Upper lobe of left lung (tissue), 6 donors: ENCODE measurements at places on chromosomes 1 and 21. TPM values are rescaled to one million over a fixed set of nuclear protein-coding genes. Genes with fewer than 3 reads are reported as not detected.

Gene KCNK1
- total RNA-seq: 25.2 TPM

Gene TAF13
- 42.8 TPM for total RNA-seq

Gene LCE3D
- not detected for total RNA-seq

Gene SLC30A10
- total RNA-seq: not detected

Gene RCOR3
- 42.9 TPM for total RNA-seq

Gene CNIH3
- total RNA-seq: 1.1 TPM

Gene RGS16
- 27.2 TPM for total RNA-seq

Gene BRDT
- total RNA-seq: not detected

Gene GABPB2
- total RNA-seq: 10.8 TPM

Gene TDRKH
- total RNA-seq: 10.8 TPM

Gene TM2D1
- 34.9 TPM for total RNA-seq

Gene LEFTY1
- 0.47 TPM for total RNA-seq

- DNase-seq: no peak
Measured at GRCh38 chr1:27526569-27527222, 36.7 kb upstream of the WASF2 start.

GRCh38 chr21:45834026-45834715 lies 147.4 kb upstream of the COL6A1 start:
- no peak for DNase-seq

DNA sequence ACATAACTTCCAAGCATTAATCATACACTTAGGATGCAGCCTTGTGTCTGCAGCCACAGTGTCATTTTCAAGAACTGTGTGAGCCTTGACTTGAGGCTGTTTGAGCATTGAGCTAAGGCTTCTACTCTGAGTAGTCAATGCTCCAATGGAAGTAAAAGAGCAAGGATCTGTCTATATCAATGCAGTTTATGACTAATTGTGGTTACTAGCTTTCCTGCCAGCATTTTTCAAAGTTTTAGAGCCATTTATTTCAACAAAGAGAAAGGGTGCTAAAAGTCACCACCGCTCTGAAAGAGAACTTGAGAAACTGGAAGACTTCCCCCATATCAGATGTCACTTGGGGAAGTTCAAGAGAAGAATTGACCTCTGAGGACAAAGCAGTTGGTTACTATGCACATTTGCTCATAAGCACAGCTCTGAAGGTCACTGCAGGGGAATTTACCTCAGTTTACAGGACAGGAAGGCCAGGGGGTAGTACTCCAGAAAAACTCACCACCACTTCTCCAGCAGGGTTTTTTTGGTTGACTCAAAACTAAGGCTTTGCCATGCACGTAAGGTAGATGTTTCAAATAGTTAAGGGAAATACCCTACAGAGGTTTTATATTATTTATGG lies 24.5 kb upstream of the RGS1 start:
- DNase-seq: no peak

- no peak for DNase-seq
Measured at GRCh38 chr1:245687152-245687635, 532.4 kb downstream of the KIF26B start.

- no peak for DNase-seq
Measured at GRCh38 chr1:171486048-171486519, 754 bp downstream of the PRRC2C start.

DNA sequence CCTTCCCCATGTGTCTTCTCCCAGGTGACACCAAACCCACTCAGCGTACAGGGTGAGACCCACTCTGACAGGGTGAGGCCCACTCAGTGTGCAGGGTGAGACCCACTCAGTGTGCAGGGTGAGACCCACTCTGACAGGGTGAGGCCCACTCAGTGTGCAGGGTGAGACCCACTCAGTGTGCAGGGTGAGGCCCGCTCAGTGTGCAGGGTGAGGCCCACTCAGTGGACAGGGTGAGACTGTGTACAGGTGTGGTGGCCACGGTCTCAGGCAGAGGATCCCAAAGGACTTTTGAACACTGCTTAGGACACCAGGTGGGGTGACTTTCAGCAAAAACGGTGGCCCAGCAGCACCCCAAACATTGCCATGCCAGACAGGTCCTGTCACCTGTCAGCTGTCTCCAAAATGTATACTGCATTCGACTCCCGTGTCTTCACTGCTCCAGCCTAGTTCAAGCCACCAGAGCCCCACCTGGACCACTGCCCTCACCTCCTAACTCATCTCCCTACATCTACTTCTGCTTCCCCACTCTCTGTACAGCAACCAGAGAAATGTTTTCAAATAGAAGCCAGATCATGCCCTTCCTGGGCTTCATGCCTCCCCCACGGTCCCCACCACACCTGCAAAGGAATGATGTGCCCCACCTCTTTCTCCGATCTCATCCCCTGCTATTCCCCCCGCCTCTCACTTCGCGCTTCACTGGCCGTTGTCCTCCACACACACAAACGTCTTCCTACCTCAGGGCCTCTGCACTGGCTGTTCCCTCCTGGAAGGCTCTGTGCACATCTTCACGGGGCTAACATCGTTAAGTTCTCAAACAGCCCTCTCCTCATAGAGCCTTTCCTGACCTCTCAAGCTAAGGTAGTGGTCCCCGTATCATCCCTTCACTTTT lies 52.1 kb downstream of the ACBD3 start:
- no peak for DNase-seq

GRCh38 chr1:30319765-30320580 lies 403.4 kb downstream of the MATN1 start:
- DNase-seq: peak; percentile 27

- DNase-seq: no peak
Measured at GRCh38 chr1:203598752-203599151, 27.9 kb upstream of the ATP2B4 start.

DNA sequence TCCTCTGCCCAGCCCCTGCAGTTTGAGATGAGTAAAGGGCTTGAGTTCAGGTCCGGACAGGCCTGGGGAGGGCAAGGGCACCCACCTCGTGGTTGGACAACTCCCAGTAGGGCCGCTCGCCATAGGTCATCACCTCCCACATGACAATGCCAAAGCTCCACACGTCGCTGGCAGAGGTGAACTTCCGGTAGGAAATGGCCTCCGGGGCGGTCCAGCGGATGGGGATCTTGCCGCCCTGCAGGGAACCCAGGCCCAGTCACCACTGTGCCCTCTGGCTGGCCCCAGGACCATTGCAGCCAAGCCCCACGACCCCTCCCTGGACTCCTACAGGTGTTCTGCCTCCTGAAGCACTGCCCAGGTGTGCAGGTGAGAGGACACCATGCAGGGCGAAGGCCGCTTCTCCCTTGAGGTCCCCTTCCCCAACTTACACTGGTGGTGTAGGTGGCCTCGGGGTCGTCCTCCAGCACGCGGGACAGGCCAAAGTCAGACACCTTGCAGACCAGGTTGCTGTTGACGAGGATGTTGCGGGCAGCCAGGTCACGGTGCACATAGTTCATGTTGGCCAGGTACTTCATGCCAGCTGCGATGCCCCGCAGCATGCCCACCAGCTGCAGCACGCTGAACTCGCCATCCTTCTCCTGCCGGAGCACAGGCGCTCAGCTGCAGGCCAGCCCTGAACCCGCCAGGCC lies 24.1 kb downstream of the EPHA2 start:
- no peak for DNase-seq

DNA sequence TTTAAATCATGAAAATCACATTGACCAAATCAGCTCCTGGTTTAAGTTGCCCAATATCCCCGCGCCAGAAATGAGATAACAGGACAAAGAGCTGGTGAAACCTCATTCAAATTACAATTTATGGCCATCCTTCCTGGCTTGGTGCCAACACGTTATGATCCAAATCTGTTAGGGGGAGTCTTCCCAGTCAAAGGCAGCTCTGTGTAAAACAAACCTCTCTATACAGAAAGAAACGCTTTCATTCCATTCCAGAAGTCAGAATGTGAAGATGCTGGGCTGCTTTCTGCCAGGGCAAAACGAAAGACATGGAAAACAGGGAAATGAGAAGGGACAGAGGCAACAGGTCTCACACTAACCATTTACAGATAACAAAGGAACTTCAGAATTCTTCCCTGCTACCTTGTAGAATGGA lies 53.5 kb upstream of the TIAM1 start:
- no peak for DNase-seq

DNA sequence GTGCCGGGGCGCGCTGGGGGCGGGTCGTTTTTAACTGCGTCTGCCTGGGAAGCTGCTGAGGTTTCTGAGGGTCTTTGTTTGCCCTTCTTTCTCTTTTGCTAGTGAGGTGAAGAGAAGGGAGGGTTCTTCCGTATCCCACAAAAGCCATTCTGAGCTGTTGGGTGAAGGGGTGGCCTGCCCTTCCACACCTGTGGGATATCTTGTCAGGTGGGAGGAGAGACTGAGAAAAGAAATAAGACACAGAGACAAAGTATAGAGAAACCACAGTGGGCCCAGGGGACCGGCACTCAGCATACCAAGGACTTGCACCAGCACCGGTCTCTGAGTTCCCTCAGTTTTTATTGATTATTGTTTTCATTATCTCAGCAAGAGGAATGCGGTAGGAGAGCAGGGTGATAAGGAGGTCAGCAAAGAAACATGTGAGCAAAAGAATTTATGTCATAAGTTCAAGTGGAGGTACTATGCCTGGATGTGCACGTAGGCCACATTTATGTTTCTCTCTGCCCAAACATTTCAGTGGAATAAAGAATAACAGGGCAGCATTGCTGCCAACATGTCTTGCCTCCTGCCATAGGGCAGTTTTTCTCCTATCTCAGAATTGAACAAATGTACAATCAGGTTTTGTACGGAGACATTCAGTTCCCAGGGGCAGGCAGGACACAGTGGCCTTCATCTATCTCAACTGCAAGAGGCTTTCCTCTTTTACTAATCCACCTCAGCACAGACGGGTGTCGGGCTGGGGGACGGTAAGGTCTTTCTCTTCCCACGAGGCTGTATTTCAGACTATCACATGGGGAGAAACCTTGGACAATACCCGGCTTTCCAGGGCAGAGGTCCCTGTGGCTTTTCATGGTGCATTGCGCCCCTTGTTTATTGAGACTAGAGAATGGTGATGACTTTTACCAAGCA lies 972 bp downstream of the PGBD2 start:
- no peak for DNase-seq

DNA sequence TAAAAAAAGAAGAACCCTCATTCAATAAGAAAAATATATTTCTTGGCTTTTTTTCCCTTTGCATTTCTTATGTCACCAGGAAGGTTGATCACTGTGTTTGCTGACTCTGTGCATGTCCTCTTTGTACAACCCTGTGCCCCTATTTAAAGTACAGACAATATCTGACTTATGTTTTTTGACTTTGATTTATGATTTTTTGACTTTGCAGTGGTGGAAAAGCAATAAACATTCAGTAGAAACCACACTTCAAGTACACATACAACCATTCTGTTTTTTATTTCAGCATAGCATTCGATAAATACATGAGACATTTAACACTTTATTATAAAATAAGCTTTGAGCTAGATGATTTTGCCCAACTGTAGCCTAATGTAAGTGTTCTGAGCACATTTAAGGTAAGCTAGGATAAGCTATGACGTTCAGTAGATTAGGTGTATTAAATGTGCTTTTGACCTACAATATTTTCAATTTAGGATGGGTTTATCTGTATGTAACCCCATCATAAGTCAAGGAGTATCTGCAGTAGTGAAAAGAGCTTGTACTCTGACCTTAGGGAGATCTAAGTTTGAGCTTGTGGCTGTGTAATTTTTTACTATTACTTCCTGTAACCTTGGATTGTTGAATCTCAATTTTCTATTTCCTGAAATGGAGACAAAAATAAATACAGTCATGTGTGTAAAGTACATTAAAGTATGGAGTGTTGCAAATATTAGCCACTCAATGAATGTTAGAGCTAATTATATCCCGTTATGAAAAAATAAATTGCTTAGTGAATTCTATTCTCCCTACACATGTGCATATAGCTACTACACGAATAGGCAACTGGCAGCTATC lies 1.2 kb downstream of the RNASEL start:
- no peak for DNase-seq

DNA sequence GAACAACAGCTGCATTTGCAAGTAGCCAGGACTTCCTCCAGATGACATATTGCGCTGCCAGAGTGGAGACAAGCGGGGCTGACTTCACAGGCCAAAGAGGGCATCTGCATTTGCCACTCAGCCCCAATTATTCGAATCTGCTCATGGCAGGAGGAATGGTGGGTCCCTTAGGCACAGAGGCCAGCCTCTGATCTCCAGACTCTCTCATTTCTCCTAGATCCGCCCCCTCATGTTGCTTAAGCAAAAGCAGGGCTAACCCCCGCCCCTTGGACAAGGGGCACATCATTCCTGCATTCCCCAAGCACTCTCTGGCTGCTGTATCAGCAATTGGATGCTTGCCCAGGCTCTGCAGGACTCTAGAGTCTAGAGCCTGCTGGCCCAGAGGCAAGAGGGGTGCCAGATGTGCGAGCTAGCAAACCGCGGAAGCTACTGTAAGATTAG lies 262.4 kb downstream of the ST6GALNAC3 start:
- DNase-seq: peak; percentile 55

GRCh38 chr21:44544566-44544965 lies 4.6 kb upstream of the KRTAP10-1 start:
- DNase-seq: no peak

DNA sequence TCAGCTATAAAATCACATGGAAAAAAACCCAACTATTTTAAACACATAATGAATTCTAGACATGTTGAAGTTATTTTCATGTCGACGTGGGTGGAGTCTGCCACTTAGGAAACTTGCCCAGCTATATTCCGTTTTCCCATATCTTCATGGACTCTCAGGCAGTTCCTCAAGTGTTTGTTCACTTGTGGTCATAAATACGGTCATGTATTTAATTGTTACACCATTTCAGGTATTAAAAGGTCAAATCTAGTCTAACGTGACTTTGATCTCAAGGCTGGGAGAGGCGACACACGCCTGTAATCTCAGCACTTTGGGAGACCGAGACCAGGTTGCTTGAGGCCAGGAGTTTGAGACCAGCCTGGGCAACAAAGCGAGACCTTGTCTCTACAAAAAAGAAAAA lies 346.9 kb downstream of the PBX1 start:
- no peak for DNase-seq

- no peak for DNase-seq
Measured at GRCh38 chr1:171814692-171815091, 26.6 kb upstream of the DNM3 start.

DNA sequence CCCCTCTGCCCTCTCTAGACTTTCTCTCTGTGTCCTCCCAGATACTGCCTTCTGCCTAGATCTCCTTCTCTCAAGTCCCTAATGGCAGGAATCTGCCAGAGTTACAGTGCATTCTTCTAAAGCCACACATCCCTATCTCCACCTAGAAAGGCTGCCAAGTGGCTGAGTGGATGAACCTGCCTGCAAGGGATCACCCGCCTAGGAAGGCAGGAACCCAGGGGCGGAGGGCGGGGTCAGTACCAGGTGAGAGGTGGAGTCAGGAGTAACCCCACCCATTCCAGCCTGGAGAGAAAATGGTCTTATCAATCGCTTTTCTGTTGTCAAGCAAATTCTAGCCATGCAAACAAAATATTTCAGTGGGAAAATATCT lies 60.8 kb downstream of the BCAR3 start:
- DNase-seq: no peak
